ENCODE measurements at places on chromosomes 11 and 22.

DNA sequence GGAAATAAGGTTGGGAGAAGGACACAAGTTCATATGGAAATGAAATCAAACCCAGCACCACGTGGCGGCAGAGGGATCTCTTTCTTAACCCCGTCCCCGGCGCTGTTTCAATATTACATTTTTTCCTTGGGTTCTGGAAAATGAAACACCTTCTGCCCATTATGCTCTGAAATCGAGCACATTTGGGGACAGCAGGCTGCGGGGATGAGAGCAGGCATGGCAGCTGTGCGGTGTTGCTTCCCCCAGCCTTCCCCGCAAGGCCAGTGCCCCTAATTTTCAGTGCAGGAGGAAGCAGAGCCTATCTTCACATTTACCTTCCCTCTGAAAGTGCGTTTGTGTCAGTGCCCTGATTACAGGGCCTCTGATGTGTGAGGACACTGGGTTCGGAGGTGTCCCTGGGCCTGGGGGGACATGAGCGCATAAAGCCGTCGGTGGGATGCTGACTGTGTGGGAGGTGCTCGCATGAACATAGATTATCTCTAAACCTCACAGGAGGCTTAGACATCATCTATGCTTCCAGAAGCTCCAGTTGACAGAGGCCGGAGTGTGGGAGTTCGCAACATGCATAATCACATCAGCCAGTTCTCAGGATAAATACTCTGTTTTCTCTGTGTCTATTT, 921.3 kb downstream of the BRD1 start:
- DNase-seq, result no peak

DNA sequence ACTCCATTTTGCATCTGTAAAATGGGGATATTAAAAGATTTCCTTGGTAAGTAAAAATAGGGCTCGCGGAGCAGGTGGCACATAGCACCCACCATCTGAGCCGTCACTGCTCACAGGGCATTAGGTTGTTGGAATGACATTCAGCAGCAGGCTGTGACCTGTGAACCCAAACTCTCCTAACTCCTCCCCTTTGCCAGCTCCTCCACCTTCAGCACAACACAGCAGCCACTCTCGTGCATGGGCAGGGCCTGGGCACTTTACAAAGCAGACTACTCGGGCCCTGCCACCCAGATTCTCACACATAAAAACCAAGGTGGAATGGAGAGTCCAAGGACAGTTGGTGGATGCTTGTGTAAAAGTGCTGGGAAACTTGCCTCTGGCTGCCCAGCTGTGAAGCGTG, 77.2 kb downstream of the FLI1 start:
- no peak for DNase-seq

DNA sequence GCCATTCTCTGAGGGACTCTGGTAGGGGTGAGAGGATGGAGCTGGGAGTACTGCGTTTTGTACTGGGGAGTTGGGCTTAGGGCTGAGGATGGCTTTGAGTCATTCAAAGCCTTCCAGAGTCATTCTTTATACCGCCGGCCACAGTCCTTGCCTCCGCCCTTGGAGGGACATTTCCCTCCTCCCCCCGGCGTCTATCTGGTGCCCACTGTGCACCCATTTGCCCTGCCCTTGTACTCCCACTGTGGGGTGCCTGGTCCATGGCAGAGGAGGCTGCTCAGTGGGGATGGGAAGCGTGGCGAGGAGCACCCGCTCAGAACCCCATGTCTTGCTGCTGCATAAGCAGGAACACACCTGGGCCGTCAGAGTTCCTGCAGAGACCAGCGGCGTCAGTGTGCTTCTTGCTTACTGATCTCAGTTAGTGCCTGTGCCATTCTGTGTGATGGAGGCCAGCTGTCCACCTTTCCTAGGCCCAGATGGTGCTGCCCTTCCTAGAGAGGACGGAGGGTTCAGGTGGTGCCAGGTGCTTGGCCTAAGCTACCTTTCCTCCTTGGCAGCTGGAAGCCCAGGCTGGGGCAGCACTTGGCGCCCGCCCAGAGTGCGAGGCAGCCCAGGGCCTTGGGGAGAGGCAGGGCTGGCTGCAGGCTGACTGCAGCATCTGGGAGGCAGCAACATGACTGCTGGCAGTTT, 23.3 kb upstream of the TMEM191C start:
- DNase-seq, result no peak

GRCh38 chr22:37501610-37502341, 15.6 kb upstream of the MFNG start:
- no peak for DNase-seq

- no peak for DNase-seq
Observed at GRCh38 chr22:39254789-39255298, 10.1 kb upstream of the PDGFB start.

- DNase-seq, result no peak
Observed at GRCh38 chr22:18133452-18133851, 16.5 kb upstream of the USP18 start.

GRCh38 chr22:18987765-18988164, 51.7 kb upstream of the PRODH start:
- DNase-seq, result no peak

DNA sequence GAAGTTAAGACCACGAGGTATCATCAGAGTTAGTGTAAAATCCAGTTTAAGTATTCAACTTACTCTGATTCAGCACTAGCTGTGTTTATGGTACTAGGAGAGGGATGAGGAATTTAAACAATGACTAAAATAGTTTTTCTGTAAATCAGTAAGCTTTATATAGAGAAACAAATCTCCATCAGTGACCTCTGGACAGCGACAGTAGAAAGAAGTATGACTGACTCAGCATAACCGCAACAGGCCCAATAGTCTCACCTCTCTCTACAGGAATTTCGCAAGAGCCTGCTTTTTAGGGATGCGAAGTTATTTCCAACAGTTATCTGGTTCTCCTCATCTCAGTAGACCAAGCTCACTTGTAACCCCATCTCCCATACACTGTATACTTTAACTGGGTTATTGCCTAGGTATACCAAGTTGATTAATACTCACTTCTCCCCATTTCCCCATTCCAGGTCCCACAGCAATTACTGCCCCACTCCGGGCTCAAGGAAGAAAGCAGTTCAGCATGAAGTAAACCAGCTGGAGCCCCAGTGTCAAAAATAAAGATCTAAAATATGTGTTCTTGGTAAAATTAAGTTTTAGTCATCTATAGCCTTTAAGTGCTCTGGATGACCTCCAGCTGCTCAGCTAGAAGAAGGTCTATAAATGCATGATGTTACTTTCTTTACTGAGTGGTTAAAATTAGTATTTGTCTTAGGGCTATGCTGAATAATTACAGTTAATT, 770.6 kb upstream of the CCDC90B start:
- no peak for DNase-seq

- no peak for DNase-seq
Observed at GRCh38 chr22:46602025-46602424, 18.2 kb upstream of the GRAMD4 start.

GRCh38 chr11:33712436-33712835, 11.8 kb upstream of the C11orf91 start:
- no peak for DNase-seq

GRCh38 chr11:89458716-89459115, 32.5 kb downstream of the NOX4 start:
- no peak for DNase-seq

- no peak for DNase-seq
Observed at GRCh38 chr22:31836010-31836409, 82.2 kb downstream of the DEPDC5 start.

DNA sequence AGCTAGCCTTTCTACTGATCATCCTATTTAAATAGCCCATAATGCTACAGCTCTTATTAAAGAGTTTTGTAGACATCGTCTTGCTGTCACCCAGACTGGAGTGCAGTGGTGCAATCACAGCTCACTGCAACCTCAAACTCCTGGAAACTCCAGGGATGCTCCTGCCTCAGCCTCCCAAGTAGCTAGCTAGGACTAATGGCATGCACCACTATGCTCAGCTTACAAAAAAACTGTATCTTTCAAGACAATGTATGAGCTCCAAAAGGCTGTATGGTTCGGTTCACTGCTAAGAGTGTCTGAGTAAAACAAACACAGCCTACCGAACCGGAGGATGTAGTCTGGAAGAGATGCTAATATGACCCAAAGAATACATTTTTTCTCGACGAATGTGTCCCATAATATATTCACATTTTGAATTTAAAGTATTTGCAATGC, 2.6 kb downstream of the TAF1D start:
- no peak for DNase-seq

- no peak for DNase-seq
Observed at GRCh38 chr22:44389181-44389580, 76.4 kb upstream of the SHISAL1 start.

- DNase-seq, result no peak
Observed at GRCh38 chr11:48031602-48032001, 51.2 kb downstream of the PTPRJ start.

- no peak for DNase-seq
Observed at GRCh38 chr11:37519781-37520180, 921.7 kb upstream of the RAG2 start.

DNA sequence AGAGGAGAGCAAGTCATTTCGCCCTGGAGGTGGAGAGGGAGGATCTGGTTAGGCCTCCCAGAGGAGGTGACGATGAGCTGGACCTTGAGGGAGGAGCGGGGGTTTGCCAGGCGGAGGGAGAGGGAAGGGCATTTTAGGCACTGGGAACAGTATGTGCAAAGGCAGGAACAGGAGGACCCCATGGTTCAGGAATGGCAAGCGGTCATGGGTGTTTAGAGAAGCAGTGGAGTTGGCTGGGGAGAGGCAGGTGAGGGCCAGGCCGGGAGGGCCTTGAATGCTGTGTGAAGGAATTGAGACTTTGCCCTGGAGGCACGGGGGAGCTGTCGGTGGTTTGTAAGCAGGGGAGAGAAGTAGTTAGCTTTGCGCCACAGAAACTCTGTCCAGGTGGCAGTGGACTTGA, 10.3 kb downstream of the PRDM11 start:
- DNase-seq, result no peak

GRCh38 chr22:50529416-50529896, 356 bp downstream of the TYMP start:
- no peak for DNase-seq

All from hematopoietic multipotent progenitor cell treated with erythropoietin and hydrocortisone succinate and interleukin-3 and kit ligand, for 15 days (in vitro differentiated cells).